ENCODE measurements at places on chromosomes 2 and 18.

GRCh38 chr2:42429352-42429751, 64.4 kb downstream of the KCNG3 start:
- DNase-seq = no peak

GRCh38 chr2:66850376-66850775, 415.5 kb downstream of the MEIS1 start:
- DNase-seq = no peak

DNA sequence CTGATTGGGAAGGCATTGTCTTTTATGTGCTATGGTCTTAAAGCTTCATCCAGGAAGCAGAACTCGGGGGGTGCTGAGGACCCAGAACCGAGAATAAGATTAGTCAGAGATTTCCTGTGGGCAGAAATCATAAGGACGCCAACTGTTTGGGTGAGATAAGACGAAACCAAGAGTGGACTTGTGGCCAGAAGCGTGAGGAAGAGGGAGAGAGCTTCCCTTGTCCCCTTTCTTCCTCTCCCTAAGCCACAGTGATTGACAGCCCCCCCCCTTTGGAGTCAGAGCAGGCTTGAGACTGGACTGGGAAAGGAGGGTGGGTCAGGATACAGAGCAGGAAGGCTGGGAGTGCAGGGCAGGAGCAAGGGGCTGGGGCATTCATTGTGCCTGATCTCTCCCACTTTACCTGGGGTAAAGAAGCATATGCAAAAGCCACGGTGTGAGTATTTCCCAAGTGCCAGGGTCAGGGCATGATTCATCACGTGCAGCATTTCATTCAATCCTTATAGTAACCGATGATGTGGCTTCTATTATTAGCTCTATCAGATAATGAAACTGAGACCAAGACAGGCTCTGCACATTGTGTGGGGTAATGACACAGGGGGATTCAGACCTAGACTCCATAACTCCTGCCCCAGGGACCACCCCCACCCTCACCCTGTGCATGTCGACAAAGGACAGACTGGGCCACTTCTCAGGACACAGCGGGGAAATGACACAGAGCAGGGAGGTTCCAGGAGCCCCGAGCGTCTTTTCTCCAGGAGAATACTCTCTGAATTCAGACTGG, 3.0 kb upstream of the IL1RN start:
- peak; percentile 64 for DNase-seq

DNA sequence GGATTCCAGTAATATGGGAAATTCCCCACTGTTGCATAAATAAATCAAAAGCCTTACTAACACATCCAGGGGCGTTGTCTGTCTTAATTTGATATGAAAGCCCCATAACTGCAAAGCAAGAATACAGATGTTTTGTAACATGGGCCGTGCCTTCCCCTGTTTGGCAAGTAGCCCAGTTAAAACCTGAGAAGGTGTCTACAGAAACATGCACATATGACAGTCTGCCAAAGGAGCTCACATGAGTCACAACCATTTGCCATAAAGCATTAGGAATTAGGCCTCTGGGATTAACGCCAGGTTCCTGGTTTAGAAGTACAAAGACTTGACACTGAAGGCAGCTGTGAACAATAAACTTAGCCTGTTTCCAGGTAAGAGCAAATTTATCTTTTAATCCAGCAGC, 43.1 kb upstream of the LONRF2 start:
- DNase-seq = no peak

- DNase-seq = no peak
Observed at GRCh38 chr18:59551902-59552635, 145.2 kb downstream of the CCBE1 start.

GRCh38 chr18:78936251-78937005, 43.2 kb upstream of the SALL3 start:
- DNase-seq = no peak

- DNase-seq = peak; percentile 50
Observed at GRCh38 chr18:46630160-46630559, 26.9 kb downstream of the LOXHD1 start.

- DNase-seq = no peak
Observed at GRCh38 chr2:44444881-44445280, 83.1 kb downstream of the CAMKMT start.

- no peak for DNase-seq
Observed at GRCh38 chr18:38427234-38427633, 861.6 kb upstream of the CELF4 start.

GRCh38 chr18:23629444-23629946, 33.2 kb downstream of the ANKRD29 start:
- DNase-seq = no peak

DNA sequence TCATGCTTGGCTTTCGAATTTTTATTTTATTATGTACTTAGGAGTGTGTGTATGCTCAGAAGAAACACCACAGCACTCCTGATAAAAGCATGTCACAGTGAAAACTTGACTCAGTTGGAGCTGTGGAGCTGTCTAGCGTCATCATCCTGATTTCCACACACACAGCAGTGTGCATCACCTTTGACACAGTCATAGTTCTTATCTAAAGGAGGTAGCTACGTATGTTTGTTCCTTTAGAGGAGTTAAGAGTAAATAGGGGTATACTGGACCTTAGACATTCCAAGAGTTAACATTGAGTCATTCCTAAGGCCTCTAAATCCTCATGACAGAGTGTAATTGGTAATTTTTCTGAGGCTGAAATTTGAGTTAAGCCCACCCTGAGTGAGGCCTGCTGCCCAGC, 96.9 kb downstream of the PHLPP1 start:
- no peak for DNase-seq

GRCh38 chr2:235135990-235136561, 184.3 kb downstream of the SH3BP4 start:
- no peak for DNase-seq

DNA sequence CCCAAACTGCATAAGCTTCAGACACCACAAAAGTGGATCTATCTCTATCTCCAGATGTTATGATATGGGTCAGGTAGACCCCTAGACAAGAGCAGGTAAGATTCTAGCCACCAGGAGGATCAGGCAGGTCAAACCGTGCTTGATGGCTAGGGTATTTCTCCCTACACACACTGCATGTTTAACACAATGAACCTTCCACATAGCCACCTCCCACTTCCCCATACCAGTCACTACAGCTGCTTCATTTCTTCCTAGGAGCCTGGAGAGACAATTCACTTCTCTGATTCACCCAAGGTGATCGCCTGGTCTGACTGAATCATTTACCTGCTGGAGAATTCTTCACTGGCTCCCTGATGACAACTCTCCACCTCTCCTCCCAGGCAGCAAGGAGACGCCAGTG, 66.0 kb upstream of the MYCN start:
- no peak for DNase-seq

- no peak for DNase-seq
Observed at GRCh38 chr2:132607426-132608090, 62.4 kb downstream of the LYPD1 start.

- no peak for DNase-seq
Observed at GRCh38 chr2:49035481-49035880, 118.8 kb downstream of the FSHR start.

GRCh38 chr2:38690499-38691420, 24.8 kb downstream of the GALM start:
- no peak for DNase-seq

- no peak for DNase-seq
Observed at GRCh38 chr18:58929206-58929605, 64.5 kb downstream of the ZNF532 start.

DNA sequence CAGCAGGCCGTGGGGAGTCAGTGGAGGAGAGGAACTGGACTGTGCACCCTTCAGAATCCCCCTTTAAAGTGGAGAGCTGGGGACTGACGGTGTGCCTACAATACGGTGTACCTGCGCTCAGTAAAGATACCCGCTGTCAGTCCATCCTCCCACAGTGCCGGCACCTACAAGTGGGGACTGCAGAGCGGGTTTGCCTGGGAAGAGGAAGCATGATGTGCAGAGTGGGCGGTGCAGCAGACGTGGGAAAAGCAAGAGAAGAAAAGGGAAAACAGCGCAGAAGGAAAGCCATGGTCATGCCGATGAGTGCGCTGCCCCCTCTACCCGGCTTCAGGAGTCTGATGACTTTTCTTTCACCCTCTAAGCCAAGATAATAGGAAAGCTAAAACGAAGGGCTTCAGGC, 148.0 kb downstream of the TPO start:
- DNase-seq = no peak

GRCh38 chr2:15147591-15147990, 413.5 kb downstream of the NBAS start:
- DNase-seq = no peak

DNA sequence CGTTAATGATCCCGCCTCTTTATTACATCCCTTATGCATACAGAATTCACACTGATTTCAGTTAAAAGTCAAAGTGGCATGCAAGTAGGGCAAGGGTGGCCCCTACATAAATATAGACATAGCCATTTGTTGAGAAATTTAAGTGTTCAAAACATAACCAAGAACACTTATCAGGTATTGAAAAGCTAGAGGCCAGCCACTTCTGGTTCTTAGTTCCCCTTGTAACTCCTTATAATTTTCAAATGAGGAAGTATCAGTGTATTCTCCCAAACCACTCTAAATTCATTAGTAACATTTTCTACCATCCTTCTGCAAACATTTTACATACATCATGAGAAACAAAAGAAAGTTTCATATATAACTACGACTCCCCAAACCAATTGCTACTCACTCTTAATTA, 5.8 kb upstream of the ARL5A start:
- DNase-seq = peak; percentile 34

- DNase-seq = no peak
Observed at GRCh38 chr18:35203067-35203466, 37.8 kb upstream of the ZNF397 start.

DNA sequence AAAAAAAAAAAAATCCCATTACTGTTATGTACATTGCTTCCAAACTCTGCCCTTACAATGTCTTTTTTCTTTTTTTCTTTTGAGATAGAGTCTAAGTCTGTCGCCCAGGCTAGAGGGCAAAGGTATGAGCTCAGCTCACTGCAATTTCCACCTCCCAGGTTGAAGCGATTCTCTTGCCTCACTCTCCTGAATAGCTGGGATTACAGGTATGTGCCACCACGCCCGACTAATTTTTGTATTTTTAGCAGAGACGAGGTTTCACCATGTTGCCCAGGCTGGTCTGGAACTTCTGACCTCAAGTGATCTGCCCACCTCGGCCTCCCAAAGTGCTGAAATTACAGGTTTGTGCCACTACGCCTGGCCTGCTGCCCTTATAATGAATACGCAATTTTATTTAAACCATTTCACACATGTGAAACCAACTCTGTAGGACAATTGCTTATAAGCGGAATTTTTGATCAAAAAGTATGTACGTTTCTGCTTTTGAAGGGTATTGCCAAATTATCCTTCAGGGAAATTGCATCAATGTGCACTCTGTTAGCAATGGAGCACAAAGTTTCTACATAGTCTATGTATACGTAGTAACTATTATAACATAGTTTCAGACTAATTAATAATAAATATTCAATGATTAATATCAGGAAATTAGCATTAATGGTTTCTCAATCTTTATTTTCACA, 55.7 kb upstream of the ACTR3 start:
- DNase-seq = peak; percentile 42

All from CD14-positive monocyte (primary cell).